CD4-positive, CD25-positive, alpha-beta regulatory T cell (primary cell): ENCODE measurements at places on chromosomes 5 and 9.

DNA sequence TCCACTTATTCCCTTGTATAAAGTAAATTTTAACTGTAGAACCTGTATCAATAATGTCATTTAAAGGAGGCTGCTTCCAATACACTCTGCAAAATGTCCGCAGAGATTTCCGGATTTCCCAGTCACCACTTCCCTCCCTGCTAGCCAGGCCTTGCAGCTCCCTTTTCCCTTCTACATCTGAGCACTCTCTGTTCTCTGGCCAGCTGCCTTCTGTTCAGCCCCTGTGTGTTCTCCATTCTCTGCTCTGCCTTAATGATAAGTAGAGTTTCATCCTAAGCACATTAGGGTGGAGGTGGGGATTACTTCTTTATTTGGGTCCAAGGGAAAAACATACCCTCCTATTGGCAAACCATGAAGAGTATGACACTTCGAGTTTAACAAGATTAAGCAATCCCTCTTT is 719.6 kb upstream of the WWC1 start:
- DNase-seq = no peak

- no peak for DNase-seq
These were observed 111.9 kb upstream of the FST start for GRCh38 chr5:53368516-53368915.

GRCh38 chr5:2170761-2171160 is 288.0 kb upstream of the IRX4 start:
- no peak for DNase-seq

DNA sequence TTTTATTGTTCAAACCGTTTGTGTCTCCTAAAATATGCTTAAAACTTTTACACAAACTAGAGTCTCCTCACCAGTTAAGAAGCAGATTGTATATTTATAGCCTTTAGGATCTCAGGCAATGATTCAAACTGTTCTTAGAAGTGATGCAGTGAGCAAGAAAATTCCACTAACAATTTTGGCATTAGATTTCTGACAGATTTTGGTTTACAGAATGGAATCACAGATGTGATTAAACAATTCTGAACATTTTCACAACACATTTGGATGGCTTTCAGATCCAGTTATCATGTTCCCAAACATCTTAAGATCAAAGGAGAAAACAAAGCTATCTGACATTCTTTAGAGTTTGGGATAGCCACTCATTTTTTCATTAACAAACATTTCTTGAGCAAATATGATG is 181.7 kb upstream of the RIOK2 start:
- no peak for DNase-seq

DNA sequence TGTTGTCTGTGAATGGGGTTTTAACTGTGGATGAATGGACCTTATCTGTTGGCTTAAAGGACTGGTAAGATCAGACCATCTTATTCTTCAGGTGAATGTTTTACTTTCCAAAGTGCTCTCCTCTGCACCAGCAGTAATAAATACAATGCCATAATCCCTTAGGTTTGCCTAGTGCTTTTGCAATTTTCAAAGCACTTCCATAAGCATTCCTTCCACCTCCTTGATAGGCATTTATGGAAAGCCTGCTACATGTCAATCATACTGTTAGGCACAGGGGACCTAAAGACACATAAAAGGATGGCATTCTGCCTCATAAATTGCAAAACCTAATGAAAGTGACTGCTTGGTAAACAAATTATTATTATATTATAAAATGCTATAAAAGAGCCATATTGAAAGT is 21.4 kb downstream of the IL7R start:
- no peak for DNase-seq

- no peak for DNase-seq
These were observed 632.2 kb downstream of the TLR4 start for GRCh38 chr9:118336250-118336942.

DNA sequence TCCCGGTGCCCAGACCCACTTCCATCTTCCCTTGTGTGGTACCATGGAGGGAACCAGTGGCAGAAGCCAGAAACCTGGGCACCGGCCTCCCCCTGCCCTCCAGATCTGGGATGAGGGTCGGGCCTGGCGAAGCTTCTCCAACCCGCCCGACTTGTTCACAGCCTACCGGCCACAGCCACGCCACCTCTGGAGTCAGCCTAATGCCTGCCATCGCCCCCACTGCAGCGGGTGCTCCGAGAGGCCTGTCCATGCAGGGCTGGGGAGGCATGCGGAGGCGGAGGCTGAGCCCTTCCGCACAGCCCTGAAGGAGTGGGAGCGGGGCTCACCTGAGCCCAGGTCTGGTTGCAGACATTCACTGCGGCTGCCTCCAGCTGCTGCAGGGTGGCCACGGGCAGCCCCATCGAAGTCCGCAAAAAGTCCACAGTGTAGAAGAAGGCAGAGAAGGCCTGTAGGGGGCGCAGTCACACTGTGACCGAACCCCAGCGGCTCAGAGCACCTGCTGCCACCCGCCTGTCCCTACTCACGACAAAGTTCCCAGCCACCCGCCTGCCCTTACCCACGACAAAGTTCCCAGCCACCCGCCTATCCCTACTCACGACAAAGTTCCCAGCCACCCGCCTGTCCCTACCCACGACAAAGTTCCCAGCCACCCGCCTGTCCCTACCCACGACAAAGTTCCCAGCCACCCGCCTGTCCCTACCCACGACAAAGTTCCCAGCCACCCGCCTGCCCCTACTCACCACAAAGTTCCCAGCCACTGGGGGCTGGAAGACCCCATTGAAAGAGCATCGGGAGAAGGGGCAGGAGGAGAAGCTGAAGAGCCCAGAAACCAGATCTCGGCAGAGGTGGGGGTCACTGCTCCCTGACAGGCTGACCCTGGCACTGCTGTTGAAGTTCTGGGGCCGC is 3.8 kb upstream of the NPDC1 start:
- DNase-seq = no peak

GRCh38 chr5:6188976-6189375 is 189.4 kb downstream of the MED10 start:
- no peak for DNase-seq

DNA sequence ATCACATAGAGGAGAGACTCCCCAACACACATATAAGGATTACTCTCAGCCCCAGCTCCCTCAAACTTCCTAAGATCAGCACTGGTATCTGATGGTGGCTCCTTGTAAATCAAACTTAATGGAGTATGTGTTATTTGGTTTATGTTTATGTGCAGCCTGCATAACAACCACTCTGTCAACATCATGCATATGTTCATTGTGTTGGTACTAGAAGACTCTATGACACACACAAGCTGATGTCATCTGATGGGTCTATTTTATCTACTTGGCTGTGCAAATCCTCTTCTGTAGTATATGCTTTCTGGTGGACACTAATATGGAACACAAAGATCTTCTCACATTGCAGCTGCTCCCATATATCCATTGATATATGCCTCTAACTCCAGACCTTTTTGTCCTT is 134.0 kb upstream of the FAM174A start:
- no peak for DNase-seq

GRCh38 chr5:145830594-145830993 is 4.5 kb downstream of the PRELID2 start:
- DNase-seq = no peak

GRCh38 chr5:159448-160172 is 31.7 kb upstream of the LRRC14B start:
- DNase-seq = no peak

GRCh38 chr9:124258607-124259157 is 933 bp downstream of the NEK6 start:
- DNase-seq = no peak

- DNase-seq = no peak
These were observed 239.6 kb upstream of the NREP start for GRCh38 chr5:111996574-111996973.

- DNase-seq = no peak
These were observed 83.5 kb upstream of the SPDL1 start for GRCh38 chr5:169499990-169500505.

- DNase-seq = no peak
These were observed 173.7 kb upstream of the KIF2A start for GRCh38 chr5:62132276-62132675.

DNA sequence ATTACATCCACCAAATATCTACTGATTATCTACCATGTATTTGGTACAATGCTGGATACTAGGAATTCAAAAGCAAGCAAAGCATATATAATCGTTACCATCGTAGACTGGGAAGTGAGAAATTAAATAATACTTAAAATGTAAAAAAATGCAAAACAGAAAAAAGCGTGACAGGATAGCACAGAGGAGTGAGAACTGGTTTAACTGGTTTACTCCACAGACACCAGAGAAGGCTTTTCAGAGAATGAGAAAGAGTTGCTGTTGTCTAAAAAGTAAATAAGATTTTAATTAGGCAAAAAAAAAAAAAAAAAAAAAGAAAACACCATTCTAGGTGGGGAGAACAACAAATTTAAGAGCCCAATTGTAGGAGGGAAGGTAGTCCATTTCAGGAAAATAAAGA is 657.9 kb upstream of the ST8SIA4 start:
- DNase-seq = no peak

DNA sequence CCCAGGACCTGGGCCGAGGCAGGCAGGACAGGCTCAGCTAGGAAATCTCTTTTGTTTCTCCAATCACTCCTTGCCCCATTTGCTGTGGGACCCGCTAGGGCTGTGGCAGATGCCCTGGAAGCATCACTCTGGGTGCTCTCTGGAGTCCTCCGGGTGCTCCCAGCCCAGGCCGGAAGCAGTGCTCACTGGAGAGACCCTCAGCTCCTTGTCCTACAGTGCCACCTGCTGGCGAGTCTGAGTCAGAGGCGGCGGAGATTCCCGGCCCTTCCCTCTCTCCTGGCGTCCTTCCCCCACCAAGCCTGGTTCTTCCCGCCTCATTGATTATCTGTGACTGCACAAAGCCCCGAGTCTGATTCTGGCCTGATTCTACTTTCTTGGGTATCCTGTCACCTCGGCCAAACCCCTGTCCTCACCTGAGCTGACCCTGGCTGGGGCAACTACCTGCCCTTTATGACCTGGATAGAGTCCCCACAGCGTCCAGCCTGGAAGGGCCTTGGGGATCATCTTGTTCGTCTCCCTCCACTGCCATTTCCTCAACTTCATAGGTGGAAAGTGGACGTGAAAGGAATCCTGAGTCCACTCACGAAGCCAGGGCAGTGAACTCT is 7.3 kb upstream of the BARHL1 start:
- no peak for DNase-seq

DNA sequence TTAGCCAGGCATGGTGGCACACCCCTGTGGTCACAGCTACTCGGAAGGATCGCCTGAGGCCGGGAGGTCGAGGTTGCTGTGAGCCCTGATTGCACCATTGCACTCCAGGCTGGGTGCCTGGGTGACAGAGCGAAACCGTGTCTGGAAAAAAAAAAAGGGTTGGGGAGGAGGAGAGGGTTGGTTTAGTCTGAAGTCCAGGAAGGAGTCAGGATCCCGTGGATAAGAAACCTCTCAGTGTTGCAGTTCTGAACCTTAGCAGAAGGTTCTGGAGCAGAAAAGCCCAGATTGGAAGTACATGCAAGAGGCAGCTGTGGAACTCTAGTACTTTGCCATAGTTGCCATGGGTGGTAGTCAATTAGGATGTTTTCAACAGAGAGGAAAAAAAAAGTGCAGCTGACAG is 125.2 kb upstream of the CPEB4 start:
- DNase-seq = no peak

DNA sequence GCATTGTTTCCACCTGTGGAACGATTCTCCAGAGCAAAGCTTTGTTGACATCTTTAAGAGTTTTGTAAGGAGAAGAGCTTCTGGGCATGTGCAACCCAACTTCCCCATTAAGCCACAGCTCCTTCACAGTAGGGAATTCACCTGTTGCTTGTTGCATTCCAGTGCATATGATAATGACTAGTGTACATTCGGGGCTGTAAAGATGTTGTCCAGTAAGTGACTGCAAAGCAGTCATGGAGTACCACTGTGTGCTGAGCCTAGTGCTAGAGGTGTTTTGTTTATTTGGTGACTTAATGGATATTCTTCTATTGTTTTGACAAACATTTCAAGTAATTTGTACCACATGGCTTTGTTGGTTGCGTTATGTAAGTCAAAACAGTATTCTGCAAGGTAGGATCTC is 12.8 kb downstream of the UGCG start:
- DNase-seq = no peak

- no peak for DNase-seq
These were observed 36.9 kb downstream of the ACTBL2 start for GRCh38 chr5:57445705-57446037.

DNA sequence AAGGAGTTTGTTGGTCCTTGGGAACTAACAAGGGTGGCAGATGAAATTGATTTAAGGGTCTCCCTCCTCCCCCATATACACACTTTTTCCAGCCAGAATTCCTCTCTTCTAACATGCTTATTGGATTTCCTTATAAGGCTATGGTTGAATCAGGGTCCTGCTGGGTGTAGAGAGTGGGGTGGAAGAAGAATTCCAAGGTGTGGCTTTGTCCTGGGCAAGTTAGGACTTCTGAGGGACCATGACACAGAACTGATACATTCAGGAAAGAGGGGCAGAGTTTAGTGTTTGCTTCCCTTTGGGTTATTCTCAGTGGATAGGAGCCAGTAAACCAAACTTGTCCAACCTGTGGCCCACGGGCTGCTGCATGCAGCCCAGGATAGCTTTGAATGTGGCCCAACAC is 116.5 kb downstream of the SNX18 start:
- no peak for DNase-seq

GRCh38 chr5:133140311-133140710 is 88.5 kb downstream of the HSPA4 start:
- no peak for DNase-seq

- DNase-seq = no peak
These were observed 355.5 kb downstream of the EBF1 start for GRCh38 chr5:158744226-158744625.

- no peak for DNase-seq
These were observed 760.9 kb upstream of the WWC1 start for GRCh38 chr5:167530548-167530947.

- no peak for DNase-seq
These were observed 1.7 kb downstream of the SH3PXD2B start for GRCh38 chr5:172452398-172453205.

DNA sequence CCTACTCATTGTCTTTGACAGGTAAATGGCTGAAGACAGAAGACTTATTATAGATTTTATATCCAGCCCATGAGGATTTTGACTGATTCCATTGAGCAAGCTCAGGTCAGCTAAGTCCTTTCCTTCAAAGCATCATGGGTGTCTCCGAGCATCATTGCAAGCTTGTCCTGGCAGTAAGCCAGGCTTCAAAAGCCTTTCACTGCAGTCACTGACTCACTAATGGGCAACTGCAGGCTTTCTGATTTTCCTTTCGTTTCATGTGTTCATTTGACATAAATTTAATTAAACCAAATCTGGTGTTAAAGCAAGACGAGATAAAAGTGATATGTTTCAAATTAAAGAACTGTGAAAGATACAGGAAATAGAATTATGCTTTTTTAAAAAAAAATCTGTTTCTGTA is 426.2 kb downstream of the ANXA1 start:
- DNase-seq = no peak

DNA sequence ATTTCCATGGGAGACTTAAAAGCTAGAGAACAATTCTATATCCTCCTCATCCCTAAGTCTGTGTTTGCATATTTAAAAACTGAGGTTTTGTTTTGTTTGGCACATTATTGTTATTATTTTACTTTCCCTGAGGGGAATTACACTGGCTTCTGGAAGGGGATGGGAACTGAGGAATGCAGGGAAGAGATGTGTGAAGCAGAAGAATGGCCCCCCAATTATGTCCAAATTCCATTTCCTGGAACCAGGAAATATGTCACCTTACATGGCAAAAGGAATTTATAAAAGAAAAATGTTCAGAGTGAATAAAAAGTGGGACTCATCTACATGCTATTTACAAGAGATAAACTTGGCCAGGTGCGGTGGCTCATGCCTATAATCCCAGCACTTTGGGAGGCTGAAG is 129.8 kb downstream of the MARCHF11 start:
- DNase-seq = no peak
